ENCODE measurements at places on chromosomes 3 and 15.
A peak's percentile ranks its signal among the peaks of the same experiment; 100 is the strongest.

DNA sequence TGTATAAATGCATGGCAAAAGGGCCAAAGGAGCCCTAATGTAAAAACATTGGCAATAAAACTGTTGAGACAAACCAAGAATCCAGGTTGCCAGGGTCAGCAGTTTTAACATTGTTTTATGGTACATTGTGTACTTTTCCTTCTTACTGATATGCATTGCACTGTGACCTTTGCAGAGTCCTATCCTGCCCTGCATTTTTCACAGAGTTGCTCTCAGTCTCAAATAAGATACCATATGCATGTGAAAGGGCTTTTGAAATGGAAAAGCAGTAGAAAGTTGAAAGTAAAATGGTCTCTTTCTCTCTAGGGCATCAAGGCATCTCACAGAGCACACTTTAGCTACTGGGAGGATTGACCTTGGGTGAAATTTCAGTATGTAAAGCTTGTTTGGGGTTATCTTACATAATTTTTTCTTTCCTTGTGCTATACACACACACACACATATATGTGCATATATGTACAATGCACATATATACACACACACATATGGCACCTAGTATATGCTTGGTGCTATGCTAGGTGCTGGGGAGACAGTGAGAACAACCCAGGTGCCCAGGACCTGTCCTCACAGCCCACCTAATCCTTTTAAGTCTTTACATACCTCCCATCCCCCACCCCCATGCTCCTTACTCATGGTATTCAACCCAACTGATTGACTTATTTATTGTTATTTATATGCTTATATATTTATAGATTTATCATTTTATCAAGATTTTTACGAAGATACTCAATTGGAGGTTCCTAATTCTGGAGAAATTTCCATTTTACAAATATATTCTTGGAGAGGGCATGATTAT, 1.2 kb upstream of the PPP2R3A start:
- no peak for DNase-seq

GRCh38 chr3:67389176-67389575, 265.2 kb downstream of the SUCLG2 start:
- no peak for DNase-seq

DNA sequence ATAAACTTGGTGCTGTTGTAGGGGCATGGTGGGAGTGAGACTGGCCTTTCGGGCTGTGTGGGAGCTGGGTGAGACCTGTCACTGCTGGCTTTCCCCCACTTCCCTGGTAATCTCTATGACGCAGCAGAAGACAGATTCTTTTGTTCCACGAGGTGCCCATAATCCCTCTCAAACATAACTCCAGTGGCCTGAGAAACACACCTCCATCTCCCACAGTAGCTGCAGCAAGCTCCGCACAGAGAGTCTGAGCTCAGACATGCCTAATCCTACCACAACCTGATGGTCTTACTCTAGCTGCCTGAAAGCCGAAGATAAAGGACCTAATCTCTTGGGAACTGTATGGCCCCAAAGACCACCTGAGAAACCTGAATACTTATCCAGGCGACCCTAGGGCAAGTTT, 225.6 kb upstream of the CRBN start:
- no peak for DNase-seq

DNA sequence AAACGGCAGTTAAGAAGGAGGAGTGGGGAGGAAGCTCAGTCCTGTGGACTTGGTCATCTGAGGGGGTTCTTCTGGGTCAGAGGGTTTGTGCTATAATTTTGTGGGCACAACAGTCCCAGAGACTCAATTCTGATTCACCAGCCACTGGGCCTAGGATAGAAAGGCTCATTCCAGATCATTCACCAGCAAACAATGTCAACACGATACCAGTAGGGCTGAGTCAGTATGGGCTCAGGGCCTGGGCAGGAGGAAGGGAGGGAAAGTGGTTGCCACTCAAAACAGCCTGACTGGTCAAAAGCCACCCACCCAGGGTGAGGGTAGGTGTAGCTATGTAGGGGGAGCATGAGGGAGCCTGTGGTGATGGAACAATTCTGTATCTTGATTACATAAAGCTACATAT, 86.9 kb upstream of the MEX3B start:
- no peak for DNase-seq

- DNase-seq: no peak
Measured at GRCh38 chr3:118213892-118214291, 820.8 kb downstream of the IGSF11 start.

- no peak for DNase-seq
Measured at GRCh38 chr15:30933293-30933692, 29.6 kb downstream of the FAN1 start.

DNA sequence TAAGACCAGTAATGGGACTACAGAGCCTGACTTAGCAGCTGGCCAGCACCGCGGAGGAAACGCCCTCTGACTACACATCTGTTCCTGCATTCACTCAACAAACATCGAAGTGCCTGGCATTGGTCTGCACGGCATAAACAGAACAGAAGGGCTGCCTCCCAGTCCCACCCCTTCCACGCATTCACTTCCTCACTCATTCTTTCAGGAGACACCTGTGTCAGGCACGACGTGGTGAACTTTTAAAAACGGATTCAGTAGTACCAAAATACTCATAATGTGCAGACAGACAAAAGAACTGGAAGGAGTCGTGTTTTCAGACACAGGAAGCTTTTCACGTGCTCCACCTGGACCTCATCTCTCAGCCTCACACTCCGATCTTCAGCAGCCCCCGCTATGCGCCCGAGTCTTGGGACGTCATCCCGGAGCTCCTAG, 123.3 kb downstream of the XXYLT1 start:
- peak; percentile 65 for DNase-seq

- no peak for DNase-seq
Measured at GRCh38 chr15:68489421-68489820, 57.5 kb upstream of the ITGA11 start.

GRCh38 chr15:60004009-60004845, at the start of gene FOXB1:
FOXB1 (plus strand) TSS chr15:60004311; CDS start chr15:60004964, 653 bp downstream.
- DNase-seq: peak; percentile 58

DNA sequence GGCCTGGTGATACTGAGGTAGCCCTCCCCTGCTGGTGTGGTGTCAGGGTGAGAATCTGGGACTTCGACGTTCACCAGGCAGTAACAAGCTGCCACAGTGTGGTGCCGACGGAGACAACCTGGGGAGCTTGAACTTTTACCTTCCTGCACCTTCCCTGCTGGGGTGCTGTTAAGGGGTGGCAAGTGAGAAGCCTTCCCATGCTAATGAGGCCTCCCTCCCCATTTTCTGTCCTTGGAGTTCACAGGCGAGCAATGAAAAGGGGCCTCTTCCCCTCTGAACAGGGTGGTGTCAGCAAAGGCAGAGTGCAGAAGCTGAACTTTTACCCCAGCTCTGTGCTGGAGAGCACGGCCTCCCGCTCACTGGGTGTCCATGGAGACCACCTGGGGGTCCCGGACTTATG, 13.5 kb downstream of the MAGEL2 start:
- no peak for DNase-seq

DNA sequence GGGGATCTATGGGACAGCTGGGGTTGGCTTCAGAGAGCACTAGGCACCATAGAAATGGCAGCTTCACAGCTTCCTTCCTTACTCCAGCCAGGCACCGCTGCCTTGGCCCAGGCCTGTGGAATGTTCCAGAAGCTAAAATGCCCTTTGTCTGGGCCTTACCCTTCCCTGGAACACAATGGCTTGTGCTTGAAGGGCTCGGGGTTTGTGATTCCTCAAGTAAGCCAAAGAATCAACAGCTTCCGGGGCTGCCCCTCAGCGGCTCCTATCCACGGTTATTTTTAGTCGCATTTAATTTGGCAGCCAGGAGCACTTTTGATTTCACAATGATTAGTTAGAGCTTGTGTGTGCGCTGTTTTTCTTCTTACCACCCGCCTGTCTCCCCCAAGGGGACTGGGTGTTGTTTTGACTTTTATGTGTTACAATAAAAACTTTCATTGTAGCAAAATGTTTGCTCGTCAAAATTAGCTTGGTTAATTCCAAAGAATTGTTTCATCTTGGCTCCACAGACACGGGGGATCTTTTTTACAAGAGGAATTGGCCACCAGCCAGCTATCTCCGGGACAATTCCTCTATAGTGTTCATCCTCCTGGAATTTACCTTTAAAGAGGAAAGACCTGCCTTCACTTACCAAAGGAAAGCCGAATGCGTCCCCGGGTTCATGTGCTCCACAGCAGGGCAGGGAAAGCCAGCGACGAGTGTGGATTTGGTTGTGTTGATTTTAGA, 73.8 kb downstream of the TLE3 start:
- DNase-seq: no peak

Measured in activated CD4-positive, alpha-beta T cell treated with anti-CD3 and anti-CD28 coated beads, Interleukin-2, amount 50 U/mL, for 16 hours (primary cell).